Vagina (tissue), 2 donors: ENCODE measurements at places on chromosomes 2 and 18.

- no peak overlapping the region for H3K4me3 ChIP-seq
- no peaks in the 10 kb centered on the region for H3K36me3 ChIP-seq
- no peak for DNase-seq
- H3K27me3 ChIP-seq = no peaks in the 10 kb centered on the region
- no peaks in the 10 kb centered on the region for H3K4me1 ChIP-seq
These were observed 58.5 kb upstream of the COPS8 start for GRCh38 chr2:237026981-237027711.

GRCh38 chr18:60100778-60101177 lies 201.0 kb downstream of the PMAIP1 start:
- no peak overlapping the region for H3K4me3 ChIP-seq
- no peaks in the 10 kb centered on the region for H3K27me3 ChIP-seq
- no peak for DNase-seq
- H3K27ac ChIP-seq = no peak overlapping the region

DNA sequence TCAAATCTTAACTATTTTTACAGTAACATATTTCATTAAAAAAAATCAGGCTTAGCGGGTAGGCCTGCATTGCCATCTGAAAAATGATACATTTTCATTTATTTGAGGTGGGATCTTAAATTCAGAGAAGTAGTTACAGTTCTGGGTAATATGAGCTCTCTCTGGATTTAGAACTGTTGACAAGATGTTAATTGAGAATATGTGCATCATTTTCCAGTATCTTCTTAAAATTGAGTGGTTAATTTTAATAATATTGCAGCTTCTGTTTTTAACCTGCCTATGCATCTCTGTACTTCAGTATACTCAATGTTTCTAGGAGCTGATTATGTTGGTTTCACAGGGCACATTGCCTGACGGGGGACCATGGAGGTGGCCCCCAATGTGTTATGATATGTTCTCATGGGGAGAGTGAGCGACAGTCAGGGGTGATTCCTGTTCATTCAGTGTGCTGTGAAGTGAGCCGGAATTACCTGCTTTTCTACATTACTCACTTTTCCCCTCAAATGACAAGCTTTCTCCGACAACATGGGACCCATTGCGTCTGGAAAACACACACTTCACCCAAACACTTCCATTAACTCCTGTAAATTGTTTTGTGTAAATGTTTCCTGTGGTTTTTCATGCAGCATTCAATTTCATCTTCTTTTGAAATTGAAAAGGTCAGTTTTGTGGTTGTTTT lies 406.2 kb downstream of the MTX2 start:
- no peak overlapping the region for H3K27ac ChIP-seq
- DNase-seq = no peak
- H3K36me3 ChIP-seq = no peaks in the 10 kb centered on the region
- H3K4me1 ChIP-seq = peaks cover 8% of the 10 kb centered on the region
- no peaks in the 10 kb centered on the region for H3K27me3 ChIP-seq

- DNase-seq = no peak
- H3K27me3 ChIP-seq = no peaks in the 10 kb centered on the region
- H3K36me3 ChIP-seq = no peaks in the 10 kb centered on the region
- H3K4me1 ChIP-seq = peaks cover 5% of the 10 kb centered on the region
- no peak overlapping the region for H3K4me3 ChIP-seq
These were observed 40.1 kb downstream of the CDC42EP3 start for GRCh38 chr2:37631292-37631691.

- no peaks in the 10 kb centered on the region for H3K27me3 ChIP-seq
- DNase-seq = no peak
- no peaks in the 10 kb centered on the region for H3K36me3 ChIP-seq
- H3K4me3 ChIP-seq = no peak overlapping the region
- peaks cover 16% of the 10 kb centered on the region for H3K4me1 ChIP-seq
- H3K27ac ChIP-seq = peak overlapping the region; percentile 46
These were observed 48.2 kb downstream of the RPL37A start for GRCh38 chr2:216546641-216547403.

GRCh38 chr2:198371329-198371728 lies 566.9 kb downstream of the PLCL1 start:
- no peak overlapping the region for H3K27ac ChIP-seq
- no peak for DNase-seq
- H3K27me3 ChIP-seq = no peaks in the 10 kb centered on the region
- H3K36me3 ChIP-seq = no peaks in the 10 kb centered on the region

DNA sequence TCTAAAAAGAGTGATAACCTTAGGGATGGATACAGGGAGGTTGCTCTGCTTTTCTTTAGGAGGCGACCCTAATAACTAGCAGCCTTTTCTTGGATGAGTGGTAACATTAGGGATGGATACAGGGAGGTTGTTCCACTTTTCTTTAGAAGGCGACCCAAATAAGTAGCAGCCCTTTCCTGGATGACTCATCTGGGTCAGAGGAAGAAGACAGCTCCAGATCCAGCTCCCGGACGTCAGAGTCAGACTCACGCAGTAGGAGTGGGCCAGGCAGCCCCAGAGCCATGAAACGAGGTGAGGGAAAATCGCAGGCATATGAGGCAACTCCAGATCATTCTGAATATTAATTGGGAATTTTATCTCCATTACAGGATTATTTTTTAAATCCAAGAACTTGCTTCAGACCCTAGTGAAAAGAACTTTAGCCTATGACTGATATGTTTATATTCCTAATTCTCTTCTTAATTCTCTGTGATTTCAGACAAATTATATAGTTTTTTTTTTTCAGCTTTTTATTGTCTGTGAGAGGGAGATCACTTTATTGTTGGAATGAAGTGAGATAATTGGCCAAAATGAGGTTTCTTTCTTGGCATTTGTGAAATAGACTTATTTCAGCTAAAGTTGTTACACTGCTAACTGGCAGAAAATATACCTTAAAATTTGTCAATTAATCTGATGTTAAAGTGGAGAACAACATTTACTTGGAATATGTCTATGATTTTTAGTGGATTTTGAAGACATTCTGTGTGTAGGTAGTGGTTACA lies 31.2 kb upstream of the C1GALT1C1L start:
- H3K27ac ChIP-seq = peak overlapping the region; percentile 43
- no peaks in the 10 kb centered on the region for H3K36me3 ChIP-seq
- no peaks in the 10 kb centered on the region for H3K27me3 ChIP-seq
- H3K4me3 ChIP-seq = no peak overlapping the region
- no peaks in the 10 kb centered on the region for H3K4me1 ChIP-seq

- H3K27ac ChIP-seq = no peak overlapping the region
- no peak for DNase-seq
- H3K27me3 ChIP-seq = no peaks in the 10 kb centered on the region
These were observed 21.2 kb downstream of the ALS2 start for GRCh38 chr2:201759567-201759966.

DNA sequence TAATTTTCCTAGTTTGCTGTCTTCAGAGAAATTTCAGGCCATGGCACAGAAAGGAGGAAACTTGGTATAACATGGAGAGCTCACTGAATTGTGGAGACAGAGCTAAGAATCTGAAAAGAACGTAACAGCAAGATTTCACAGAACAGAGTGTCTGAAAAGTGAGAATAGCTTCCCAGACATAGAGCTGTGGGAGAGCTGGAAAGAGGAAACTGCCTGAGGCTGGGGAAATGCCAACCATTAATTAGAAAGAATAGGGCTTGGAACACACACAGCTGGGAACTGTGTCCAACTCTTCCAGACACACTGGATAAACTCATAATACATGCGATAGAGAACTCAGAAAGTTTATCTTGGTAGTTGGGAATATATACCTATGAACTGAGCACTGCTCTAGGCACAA lies 51.6 kb upstream of the KYNU start:
- no peak for DNase-seq
- no peaks in the 10 kb centered on the region for H3K36me3 ChIP-seq
- H3K4me1 ChIP-seq = no peaks in the 10 kb centered on the region
- no peak overlapping the region for H3K27ac ChIP-seq

- no peak overlapping the region for H3K4me3 ChIP-seq
- H3K36me3 ChIP-seq = no peaks in the 10 kb centered on the region
- H3K27ac ChIP-seq = no peak overlapping the region
These were observed 15.4 kb downstream of the ARHGAP28 start for GRCh38 chr18:6744816-6745455.

- H3K27me3 ChIP-seq = no peaks in the 10 kb centered on the region
- no peaks in the 10 kb centered on the region for H3K4me1 ChIP-seq
- H3K27ac ChIP-seq = no peak overlapping the region
- no peaks in the 10 kb centered on the region for H3K36me3 ChIP-seq
These were observed 41.8 kb upstream of the CDC42EP3 start for GRCh38 chr2:37713258-37713700.

GRCh38 chr18:48670751-48671560 lies 132.1 kb downstream of the CTIF start:
- peaks cover 10% of the 10 kb centered on the region for H3K4me1 ChIP-seq
- no peaks in the 10 kb centered on the region for H3K27me3 ChIP-seq
- H3K4me3 ChIP-seq = no peak overlapping the region

- H3K36me3 ChIP-seq = no peaks in the 10 kb centered on the region
- no peak overlapping the region for H3K27ac ChIP-seq
- DNase-seq = no peak
- H3K27me3 ChIP-seq = no peaks in the 10 kb centered on the region
- no peaks in the 10 kb centered on the region for H3K4me1 ChIP-seq
- H3K4me3 ChIP-seq = no peak overlapping the region
These were observed 225.7 kb upstream of the CCDC150 start for GRCh38 chr2:196413821-196414274.

GRCh38 chr2:15421753-15422152 lies 139.4 kb downstream of the NBAS start:
- no peak overlapping the region for H3K4me3 ChIP-seq
- no peaks in the 10 kb centered on the region for H3K27me3 ChIP-seq
- H3K4me1 ChIP-seq = no peaks in the 10 kb centered on the region
- H3K27ac ChIP-seq = no peak overlapping the region
- H3K36me3 ChIP-seq = no peaks in the 10 kb centered on the region

- DNase-seq = no peak
- no peaks in the 10 kb centered on the region for H3K27me3 ChIP-seq
- H3K4me3 ChIP-seq = no peak overlapping the region
- no peak overlapping the region for H3K27ac ChIP-seq
- H3K36me3 ChIP-seq = no peaks in the 10 kb centered on the region
- H3K4me1 ChIP-seq = no peaks in the 10 kb centered on the region
These were observed 41.0 kb upstream of the TAF4B start for GRCh38 chr18:26185267-26185666.

DNA sequence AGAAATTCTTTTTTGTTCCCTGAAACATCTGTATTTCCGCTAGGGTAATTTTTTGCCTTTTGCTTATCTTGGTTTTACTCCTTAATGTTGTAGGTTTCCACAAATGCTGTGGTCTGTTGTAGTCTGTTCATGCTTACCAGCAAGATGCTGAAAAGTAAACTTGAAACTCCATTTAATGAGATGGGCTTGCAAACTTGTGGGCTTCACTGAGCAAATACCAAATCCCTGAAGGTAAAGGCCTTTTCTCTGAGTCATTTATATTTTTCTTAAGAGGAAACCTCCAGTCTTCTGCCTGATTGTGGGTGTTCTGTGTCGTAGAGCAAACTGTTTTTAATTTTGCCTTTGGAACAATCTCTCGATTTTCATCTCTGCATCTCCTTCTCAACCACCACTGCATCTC lies 9.3 kb downstream of the SP140 start:
- no peak for DNase-seq
- H3K36me3 ChIP-seq = no peaks in the 10 kb centered on the region
- no peak overlapping the region for H3K4me3 ChIP-seq
- H3K4me1 ChIP-seq = no peaks in the 10 kb centered on the region

DNA sequence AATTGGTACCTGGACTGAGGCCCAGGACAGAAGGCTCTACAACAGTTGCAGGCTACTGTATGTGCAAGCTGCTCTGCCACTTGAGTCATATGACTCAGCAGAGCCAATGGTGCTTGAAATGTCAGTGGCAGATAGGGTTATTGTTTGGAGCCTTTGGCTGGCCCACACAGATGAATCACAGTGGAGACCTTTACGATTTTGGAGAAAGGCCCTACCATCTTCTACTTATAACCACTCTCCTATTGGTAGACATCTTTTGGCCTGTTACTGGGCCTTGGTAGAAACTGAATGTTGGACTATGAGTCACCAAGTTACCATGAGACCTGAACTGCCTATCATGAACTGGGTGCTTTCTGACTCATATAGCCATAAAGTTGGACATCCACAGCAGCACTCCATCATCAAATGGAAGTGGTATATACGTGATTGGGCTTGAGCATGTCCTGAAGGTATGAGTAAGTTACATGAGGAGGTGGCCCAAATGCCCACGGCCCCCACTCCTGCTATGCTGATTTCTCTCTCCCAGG lies 88.9 kb upstream of the NRXN1 start:
- H3K36me3 ChIP-seq = no peaks in the 10 kb centered on the region
- H3K27ac ChIP-seq = no peak overlapping the region
- no peaks in the 10 kb centered on the region for H3K27me3 ChIP-seq
- no peaks in the 10 kb centered on the region for H3K4me1 ChIP-seq

- DNase-seq = no peak
- no peaks in the 10 kb centered on the region for H3K36me3 ChIP-seq
- no peak overlapping the region for H3K27ac ChIP-seq
- H3K4me1 ChIP-seq = no peaks in the 10 kb centered on the region
- H3K4me3 ChIP-seq = no peak overlapping the region
These were observed 637.8 kb upstream of the CHAC2 start for GRCh38 chr2:53129851-53130250.

GRCh38 chr2:65264821-65265670 lies 37.4 kb downstream of the ACTR2 start:
- H3K4me1 ChIP-seq = peaks cover 7% of the 10 kb centered on the region
- DNase-seq = no peak
- H3K4me3 ChIP-seq = no peak overlapping the region
- no peaks in the 10 kb centered on the region for H3K27me3 ChIP-seq
- peaks cover 13% of the 10 kb centered on the region for H3K36me3 ChIP-seq
- no peak overlapping the region for H3K27ac ChIP-seq

DNA sequence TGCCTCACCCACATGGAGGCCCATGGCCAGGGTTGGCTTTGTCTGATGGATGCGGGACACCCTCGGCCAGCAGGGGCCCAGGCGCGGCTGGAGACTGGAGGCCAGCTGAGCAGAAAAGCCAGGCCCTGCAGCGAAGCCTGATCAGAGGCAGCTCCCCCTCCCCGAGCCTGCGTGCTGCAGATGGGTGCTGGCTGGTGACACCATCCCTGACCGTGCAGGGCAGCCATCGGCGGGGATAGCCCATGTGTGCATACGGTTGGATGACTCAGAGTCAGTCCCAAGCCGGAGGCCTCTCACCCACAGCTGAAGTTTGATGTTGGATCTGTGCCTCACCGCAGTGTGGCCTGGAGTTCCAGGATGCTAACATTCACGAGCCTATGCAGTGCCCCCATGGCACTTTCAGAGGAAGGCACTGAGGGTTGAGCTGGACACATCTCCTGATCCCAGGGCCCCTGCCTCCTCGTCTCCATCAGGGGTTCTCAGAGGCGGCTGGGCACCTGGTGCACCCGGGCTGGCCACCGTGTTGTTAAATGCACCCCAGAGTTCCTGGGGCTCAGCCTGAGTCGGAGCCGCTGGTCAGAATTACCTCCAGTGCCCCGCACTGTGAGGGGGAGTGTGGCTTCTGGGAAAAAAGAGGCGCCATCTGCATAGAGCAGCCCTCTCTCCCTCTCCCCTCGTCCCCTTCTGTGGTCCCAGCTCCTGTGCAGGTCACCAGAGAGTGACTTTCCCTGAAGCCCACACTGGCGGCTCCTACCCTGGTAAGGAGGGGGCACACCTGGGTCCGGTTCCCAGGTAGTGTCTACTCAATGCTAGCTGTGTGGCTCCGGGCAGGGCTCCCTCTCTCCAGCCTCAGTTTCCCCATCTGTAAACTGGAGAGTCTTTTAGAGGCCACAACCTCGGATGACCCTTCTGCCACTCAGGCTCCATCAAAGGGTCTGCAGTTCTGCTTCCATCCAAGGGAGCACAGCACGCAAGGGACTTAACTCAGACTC lies 19.4 kb upstream of the KIF1A start:
- H3K27me3 ChIP-seq = no peaks in the 10 kb centered on the region
- H3K4me3 ChIP-seq = no peak overlapping the region
- no peaks in the 10 kb centered on the region for H3K36me3 ChIP-seq
- H3K27ac ChIP-seq = no peak overlapping the region
- no peak for DNase-seq

GRCh38 chr2:6545336-6545735 lies 320.4 kb downstream of the CMPK2 start:
- H3K27me3 ChIP-seq = no peaks in the 10 kb centered on the region
- H3K4me1 ChIP-seq = no peaks in the 10 kb centered on the region
- no peak overlapping the region for H3K27ac ChIP-seq
